Putamen (tissue), 1 donor: ENCODE measurements at places on chromosomes 13 and 19.

DNA sequence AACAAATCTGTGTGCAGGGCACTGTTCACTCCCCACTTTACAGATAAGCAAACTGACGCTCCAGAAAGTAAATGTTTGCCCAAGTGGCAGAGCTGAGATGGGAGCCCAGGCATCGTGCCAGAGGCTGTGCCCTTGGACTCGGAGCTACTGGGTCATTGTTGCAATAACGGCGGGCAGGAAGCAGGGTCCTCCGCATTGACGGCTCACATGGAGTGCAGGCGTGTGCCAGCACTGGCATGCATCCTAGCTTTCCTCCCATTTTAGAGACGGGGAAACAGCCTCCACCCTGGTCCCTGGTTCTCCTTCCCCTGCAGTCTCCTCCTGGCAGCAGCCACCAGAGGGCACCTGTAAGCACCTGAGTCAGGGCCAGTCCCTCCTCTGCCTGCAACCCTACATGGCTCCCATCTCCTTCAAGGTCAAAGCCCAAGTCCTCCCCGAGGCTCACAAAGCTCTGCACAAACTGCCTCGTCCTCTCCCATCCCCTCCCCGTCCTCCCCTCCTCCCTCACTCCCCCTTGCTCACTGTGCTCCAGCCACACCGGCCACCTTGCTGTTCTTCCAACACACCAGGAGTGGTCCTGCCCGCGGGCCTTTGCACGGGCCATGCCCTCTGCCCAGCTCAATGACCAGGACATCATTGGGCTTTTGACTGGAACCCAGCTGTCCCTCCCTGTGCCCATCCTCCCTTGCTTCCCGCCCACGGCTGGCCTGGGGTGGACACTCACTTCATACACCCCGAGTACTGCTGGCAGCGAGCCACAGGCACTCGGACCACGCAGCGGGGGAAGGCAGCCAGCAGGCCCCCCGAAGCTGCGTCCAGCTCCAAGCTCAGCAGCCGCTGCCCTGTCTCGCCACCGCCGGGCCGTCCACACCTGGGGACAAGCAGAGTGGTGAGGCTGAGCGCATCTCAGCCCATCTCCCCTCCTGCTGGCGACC, 7.7 kb upstream of the LRG1 start:
- no peak for DNase-seq

DNA sequence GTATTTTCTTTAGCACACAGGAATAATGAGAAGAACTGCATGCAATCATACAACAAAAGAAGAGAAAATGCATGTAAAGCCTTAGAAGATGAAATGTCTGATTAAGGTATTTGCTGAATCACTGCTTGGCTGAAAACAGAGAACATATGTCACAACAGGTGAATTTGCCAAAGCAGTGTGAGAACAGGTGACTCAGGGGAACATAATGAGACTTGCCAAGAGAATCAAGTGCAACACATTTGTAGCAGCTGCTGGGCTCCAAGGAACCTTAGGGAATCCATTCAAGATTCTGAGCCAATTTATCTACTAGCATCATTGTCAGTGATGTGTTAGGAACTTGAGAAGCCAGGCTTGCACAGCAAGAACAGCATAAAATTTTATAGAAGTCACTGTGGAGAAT, 273.1 kb downstream of the PCDH20 start:
- no peak for DNase-seq

DNA sequence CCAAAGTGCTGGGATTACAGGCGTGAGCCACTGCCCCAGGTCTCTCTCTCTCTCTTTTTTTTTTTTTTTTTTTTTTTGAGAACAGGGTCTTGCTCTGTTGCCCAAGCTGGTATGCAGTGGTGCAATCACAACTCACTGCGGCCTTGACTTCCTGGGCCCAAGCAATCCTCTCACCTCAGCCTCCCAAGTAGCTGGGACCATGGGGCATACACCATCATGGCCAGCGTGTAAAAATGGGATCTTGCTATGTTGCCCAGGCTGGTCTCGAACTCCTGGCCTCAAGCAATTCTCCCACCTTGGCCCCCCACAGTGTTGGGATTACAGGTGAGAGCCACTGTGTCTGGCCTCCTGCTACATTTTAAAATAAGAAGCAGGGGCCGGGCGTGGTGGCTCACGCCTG, 19.1 kb upstream of the FBN3 start:
- DNase-seq, result no peak

GRCh38 chr19:56308792-56309191, 5.8 kb downstream of the ZSCAN5A start:
- no peak for DNase-seq

- no peak for DNase-seq
Observed at GRCh38 chr13:27352698-27353097, 71.7 kb upstream of the GTF3A start.

DNA sequence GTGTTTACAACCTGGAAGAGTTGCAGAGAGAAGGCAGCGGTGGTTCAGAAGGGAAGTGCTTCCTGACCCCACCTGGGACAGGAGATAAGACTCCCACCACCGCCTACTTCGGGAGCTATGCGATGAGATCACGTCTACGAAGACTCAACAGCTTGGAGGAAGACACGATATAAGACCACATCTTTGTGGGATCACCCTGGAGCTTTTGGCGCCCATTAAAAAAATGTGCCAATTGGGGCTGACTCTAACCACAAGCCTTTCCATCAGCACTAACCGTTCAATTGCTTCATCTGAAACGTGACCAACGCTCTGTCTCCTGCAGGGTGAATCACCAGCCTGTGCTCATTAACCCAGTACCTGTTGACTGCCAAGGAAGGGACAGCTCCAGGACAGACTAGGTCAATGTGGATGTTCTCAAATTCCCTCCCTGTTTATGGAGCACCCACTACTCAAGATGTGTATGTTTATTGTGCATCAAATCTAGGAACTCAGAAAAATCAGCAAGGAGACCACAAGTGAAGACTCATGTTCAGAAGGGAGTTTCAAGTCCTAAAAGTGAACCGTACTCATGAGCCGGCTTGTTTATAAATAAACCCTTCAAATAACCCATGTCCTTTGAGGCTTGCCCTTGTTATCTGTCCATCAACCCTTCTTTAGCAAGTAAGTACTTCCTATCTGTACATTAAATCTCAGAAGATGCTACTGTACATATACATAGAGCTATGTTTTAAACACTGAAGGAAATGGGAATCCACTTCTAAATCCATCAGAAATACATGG, 67.5 kb downstream of the LATS2 start:
- no peak for DNase-seq

GRCh38 chr13:94323764-94324758, 155.4 kb downstream of the DCT start:
- DNase-seq, result no peak

DNA sequence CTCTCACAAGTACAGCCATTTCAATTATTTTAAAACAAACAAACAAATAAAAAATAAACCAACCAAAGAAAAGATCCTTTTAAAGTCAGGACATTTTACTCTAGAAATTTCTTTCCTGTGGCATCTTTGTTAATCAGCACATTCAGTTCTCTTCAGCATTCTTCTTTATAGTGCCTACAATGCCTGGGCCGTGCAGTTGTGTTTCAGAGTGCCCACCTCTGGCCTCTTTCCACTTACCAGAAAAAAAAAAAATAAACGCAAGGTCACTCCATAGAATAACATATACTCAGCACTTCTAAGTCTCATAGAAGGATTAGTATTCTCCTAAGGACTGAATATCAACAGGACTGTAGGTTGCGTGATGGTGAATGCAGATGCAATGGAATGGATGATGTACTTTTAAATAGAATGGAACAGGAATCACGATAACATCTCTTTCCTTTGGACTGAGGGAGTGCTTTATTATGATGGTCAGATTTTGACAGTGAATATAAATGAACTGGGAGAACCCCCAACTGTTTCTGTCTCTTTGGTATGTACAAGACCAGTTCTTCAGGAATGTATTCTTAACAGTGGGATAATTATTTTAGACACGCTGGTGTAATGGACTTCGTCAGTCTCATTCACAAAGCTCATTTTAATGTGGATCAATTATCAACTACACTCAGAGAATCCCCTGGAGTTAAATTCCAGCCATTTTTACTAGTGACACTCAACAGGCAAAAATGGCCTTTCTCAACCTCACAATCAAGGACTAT, 125.0 kb upstream of the NBEA start:
- no peak for DNase-seq

DNA sequence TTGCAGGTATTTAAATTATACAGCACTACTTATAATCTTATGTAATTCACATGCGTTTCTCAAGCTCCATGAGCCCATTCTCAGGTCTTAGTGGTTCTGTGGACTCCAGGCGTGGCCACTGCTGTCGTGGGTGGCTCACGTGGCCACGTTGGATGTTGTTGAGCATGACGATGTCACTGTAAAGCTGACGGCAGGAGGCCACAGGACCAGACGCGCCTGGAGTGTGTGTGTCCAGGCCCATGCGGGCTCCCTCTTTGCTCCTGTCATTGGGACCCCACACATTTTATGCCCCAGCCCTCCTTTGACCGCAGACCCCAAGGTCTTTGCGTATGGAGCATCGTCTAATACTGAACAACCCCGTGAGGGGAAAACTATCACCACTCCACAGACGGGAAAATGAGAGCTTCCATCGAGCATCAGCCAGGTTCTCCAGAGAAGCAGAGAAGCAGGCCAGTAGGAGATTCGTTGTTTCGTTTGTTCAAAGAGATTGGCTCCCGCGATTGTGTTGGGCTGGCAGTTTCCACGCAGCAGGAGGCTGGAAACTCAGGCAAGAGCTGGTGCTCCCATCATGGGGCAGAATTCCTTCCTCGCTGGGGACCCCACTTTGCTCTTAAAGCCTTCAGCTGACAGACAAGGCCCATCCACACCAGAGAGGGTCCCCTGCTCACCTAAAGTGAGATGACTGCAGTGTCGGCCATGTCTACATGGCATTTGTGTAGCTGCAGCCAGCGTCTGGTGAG, 129.3 kb upstream of the SPACA7 start:
- DNase-seq, result no peak

- peak; percentile 28 for DNase-seq
Observed at GRCh38 chr13:28423010-28423409, 71.9 kb downstream of the FLT1 start.

DNA sequence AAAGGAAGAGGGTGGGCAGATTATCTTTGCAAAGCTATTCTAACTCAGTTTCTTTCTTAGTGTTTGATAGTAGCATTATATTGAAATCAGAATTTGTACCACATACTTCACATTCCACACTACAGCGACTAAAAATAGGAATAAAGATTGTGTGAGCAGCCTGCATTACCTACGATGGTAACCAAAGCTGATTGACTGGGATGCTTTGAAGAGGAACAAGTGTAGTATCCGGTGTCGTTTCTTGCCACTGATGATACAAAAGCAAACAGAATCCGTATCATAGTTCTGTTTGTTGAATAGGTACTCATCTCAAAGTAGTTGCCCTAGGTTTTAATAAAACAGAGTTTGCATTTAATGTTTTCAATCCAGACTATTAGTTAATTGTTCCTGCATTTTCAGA, 51.2 kb downstream of the FLT3 start:
- DNase-seq, result no peak

- DNase-seq, result no peak
Observed at GRCh38 chr19:51427201-51427600, 9.8 kb upstream of the SIGLEC10 start.

GRCh38 chr13:102707467-102707866, 12.6 kb upstream of the METTL21C start:
- peak; percentile 16 for DNase-seq

- no peak for DNase-seq
Observed at GRCh38 chr13:98999639-98999952, 21.7 kb upstream of the DOCK9 start.

DNA sequence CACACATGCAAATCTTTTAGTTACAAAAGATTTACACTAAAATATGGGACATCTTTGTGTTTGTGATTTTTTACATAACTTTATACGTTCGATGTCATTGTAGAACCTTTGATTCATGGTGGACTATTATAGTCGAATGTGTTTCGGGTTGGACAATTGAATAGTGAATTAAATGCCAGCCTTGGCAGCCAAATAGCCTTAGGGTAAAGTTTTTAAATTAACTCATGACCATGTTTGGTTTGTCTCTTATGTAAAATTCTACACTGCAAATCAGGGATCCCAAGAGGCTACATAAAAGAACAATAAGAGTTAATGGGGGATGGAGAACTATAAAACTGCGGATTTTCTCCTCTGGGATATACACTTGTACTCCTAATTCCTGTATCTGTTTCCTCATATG, 1735.6 kb upstream of the SPRY2 start:
- no peak for DNase-seq

DNA sequence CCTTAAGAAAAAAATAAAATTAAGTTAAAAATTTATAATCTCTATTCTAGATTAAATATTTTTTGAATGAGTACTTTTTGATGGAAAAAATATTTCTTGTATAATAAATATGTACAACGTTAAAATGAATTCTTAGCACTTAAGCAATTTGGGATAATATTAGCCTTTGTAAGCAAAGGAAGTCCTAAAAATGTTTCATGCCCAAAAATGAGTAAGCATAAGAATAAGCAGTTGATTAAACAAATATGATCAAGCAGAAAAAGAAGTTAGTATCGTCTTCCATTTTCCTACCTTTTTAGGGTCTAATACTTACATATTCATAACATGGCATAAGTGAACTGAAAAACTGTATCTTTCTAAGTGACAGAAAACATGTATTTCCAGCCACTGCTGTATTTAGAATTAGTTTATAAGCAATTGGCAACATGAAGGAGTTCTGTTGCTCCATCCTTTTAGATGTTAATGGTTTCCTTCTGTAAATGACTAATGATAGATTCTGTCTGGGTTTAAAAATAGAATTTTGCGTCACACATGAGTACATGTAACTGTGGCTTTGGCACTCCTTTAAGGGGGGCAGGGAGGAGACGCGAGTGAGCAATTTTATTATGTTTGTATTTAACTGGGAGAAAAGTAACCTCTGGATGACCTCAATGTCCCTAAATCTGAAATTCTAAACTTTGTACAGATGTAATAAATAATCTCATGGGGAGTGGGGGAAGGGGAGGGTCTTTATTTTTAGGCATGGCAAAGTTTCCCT, 237.4 kb downstream of the RGCC start:
- peak; percentile 16 for DNase-seq

- DNase-seq, result no peak
Observed at GRCh38 chr19:50536662-50537305, 23.1 kb upstream of the ASPDH start.

- no peak for DNase-seq
Observed at GRCh38 chr13:114154476-114154875, 22.1 kb upstream of the RASA3 start.

GRCh38 chr13:25046274-25046984, 49.5 kb upstream of the PABPC3 start:
- peak; percentile 15 for DNase-seq

GRCh38 chr13:86438034-86438433, 638.8 kb upstream of the SLITRK6 start:
- DNase-seq, result no peak

DNA sequence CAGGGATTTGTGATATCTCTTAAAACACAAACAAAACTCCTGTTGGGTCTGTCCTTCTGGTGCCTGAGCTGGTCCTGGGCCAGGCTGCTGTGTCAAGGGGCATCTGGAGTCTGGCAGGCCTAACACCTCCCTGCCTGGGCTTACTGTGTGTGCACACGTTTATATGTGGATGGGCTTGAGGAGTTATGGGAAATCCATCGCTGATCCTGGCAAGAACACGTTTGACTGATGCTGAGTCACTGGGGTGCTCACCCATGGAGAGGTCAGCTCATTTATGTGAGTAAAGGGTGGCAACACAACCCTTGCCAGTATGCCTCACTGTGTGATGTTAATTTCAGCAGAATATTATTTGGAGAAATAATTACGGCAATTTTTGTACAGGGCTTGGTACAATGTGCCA, 44.5 kb upstream of the PCDH8 start:
- DNase-seq, result no peak

GRCh38 chr13:32905063-32905863, 111.0 kb upstream of the KL start:
- peak; percentile 48 for DNase-seq
